Inflammatory macrophage (primary cell): ENCODE measurements at places on chromosomes 1 and 21.

DNA sequence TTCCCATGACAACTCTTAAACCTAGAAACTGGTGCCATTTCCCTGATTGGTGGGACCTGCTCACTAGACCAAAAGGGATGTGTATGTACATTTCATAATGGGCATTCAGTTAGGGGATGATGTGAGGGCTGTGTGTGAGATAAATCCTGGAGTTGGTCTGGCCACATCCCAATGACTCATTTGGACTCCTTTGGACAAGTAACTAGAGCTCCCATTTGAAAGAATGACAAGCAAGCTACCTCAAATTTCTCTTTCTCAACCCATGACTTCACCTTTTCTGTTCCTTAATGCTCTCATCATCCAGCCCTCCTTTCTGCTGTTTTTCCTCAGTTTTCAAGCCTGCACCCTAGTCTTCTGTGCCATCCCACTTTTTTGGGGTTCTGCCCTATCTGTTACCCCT is 27.9 kb downstream of the EBNA1BP2 start:
- DNase-seq = no peak

DNA sequence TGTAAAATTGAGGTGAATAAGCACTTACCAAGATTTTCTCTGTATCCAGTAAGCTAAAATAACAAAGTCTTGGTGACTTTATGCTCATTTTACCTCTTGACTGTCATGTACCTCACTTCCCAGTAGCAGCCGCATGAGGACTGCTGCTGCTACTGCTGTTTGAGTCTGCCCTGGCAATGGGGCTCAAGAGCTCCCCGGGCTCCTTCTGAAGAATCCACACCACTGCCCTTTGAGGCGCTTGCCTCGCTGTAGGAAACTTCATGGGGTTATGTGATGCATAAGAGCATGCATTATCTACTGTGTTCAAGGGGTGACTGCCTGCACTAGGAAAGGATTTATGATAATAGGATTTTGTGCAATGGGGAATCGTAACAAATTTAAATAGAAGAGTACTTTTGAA is 113.5 kb downstream of the NTNG1 start:
- DNase-seq = no peak

DNA sequence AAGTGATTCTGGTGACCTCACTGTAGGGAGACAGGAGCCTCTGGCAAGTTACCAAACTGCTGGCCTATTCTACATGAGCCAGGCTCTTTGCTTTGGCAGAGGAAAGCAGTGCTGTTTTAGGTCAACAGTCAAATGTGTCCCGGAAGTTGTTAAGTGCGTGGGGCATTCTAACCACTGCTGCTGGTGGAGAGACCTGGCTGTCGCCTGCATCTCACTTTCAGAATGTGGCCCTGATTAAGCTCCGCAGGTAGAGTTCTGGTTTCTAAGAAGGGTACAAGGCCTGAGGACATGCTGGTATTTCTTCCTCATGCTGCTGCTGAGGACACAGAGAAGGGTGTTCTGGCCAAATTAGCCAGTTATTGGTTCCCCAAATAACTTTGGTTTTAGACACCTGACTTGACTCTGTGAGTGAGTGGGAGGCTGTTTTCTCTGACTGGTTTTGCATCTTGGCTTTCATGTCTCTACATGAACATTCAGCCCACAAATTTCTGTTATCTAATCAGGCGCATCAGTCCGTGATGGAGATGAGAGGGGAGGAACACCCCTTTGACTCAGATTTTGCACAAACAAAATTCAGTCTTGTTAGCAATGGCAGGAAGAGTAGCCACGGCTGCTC is 120.8 kb downstream of the LMO4 start:
- no peak for DNase-seq

DNA sequence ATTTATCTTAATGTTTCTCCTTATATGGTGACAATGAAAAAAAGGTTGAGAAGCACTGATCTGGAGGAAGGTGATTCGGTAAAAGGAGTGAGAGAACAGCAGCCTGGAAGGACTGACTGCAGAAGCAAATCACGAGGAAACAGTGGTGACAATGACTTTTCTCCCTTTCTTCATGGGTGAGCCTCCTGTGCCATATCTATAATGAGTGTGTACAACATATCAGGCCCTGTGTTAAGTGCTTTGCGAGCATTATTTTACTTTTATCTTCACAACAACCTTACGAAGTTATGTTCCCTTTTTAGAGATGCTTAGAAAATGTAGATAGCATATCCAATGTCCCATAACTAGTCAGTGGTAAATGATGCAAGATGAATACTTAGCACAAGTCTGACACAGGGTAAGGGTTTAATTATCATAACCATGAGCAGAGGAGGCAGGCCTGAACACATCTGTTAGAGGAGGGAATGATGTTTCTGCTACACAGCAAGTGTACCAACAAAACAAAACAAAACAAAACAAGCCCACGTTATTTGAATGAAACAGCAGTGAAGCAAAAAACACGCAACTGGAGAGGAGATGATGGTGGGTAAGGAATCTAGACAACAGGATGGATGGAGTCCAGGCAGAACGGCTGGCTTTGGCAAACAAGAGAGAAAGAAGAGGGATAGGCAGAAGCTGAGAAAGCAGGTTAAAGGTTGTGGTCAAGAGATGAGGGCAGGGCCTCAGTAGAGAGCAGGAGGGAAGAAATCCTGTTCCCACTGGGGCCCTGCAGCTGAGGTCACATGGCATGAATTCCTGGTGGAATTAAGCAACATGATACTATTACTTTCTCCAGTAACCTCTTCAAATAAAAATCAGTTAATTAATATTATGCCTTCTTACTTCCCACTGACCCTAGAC is 29.6 kb downstream of the GNG12 start:
- no peak for DNase-seq

DNA sequence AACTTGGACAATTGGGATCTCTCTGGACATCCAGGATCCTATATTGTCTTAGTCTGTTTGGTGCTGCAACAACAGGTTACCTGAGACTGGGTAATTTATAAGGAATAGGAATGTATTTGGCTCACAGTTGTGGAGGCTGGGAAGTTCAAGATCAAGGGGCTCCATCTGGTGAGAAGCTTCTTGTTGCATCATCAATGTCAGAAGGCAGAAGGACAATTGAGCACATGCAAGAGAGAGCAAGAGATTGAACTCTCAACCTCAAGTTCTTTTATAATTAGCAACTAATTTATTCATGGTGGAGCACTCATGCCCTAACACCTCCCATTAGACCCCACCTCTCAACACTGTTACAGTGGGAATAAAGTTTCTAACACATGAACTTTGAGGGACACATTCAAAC is 124.7 kb upstream of the ETV3 start:
- no peak for DNase-seq

GRCh38 chr1:178092878-178093493 is 918 bp upstream of the RASAL2 start:
- DNase-seq = no peak

- DNase-seq = no peak
Measured at GRCh38 chr21:31599013-31599412, 60.5 kb upstream of the SOD1 start.

- no peak for DNase-seq
Measured at GRCh38 chr1:95957748-95958147, 723.7 kb downstream of the RWDD3 start.

DNA sequence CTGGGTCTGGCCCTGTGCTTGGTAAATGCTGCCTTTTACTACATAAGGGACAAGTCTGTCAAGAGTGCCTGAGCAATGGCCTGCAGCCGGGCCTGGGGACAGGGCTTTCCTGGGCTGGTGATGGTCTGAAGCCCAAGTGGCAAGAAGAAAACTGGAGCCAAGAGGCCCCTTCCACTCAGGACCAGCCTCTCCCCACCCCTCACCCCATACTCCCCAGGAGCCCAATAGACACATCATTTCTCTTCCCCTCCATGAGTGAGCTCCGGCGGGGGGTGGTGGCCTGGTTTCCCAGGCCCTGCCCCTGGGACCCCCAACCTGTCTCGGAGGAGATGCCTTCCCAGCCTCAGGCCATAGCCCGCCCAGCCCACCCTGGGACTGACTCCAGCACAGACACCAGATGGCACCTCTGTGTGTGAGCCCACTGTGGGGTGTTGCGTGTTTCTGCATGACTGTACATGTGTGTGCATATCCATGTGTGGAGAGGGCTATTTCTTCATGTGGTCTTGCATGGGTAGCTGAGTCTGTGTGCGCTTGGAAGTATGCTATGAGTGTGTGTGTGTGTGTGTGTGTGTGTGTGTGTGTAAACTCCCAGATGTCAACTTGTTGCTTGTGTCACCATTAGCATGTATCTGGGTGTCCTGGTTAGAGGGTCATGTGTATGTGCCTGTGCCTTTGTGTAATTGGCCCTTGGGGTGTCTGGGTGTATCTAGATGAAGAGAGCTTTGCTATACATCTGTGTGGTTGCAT is 14.3 kb upstream of the LRP8 start:
- no peak for DNase-seq

DNA sequence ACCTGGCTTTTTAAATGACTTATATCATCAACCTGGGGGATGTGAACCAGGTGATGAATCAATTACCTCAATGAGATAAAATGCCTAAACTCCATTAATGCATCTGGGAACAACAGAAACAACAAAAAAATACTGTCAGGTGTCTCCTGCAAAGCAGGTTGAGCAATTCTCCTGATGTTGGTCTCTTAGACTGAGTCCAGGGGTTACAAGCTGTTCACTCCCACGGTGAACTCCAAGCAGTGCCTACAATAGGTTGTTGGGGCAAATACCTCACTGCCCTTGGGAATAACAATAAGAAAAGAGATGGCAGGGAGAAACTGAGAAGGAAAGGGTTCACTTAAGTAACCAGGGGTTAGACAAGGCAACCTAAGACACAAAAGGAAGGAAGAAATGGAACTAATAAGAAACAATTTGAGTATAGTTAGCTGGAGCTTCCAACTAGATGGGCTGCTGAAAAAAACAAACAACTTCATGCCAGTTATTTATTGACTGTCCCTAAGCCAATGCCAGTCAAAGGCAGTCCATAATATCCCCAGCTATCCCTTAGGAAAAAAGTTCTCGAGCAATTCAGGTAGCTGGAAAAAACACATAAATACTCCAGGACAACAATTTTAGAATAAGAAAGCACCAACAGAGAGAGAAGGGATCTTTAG is 97.6 kb upstream of the MAGI3 start:
- DNase-seq = no peak

- no peak for DNase-seq
Measured at GRCh38 chr1:209249280-209249670, 334.2 kb upstream of the CAMK1G start.

GRCh38 chr1:92495392-92496063 is 8.8 kb upstream of the GFI1 start:
- no peak for DNase-seq

GRCh38 chr21:39518847-39519210 is 67.1 kb downstream of the SH3BGR start:
- DNase-seq = no peak

DNA sequence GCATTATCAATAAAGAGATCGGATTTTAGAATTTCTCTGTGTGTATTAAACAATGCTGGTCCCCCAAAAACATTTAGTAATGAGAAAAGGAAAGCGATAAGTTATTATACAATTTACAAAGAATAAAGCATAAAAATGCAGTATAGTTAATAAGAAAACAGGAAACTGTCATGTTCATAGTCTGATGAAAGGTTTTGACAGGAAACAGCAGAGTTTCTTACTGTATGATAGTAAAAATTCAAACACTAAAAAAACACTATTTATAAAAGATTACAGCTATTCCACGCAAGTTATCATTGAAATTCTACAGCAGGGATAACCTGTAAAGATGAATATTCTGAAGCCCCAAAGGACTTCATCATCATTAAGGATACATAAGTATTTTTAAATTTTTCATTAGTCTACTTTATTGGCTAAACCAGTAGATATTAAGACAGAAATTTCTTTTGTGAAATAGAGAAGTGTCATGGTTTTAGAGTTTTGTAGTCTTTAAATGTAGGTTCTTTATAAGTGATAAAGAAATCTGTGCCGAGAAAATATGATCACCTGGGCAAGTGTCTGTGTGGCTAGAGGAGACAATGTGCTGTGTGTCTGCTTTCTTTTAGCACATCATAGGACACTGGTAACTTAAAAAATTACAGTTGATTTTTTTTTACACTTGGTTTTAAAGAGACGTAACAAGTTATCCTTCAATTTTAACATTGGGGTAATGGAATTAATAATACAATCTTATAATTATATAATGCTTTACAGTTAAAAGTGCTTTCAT is 49.7 kb upstream of the GFI1 start:
- DNase-seq = no peak

- no peak for DNase-seq
Measured at GRCh38 chr1:47918257-47918867, 78.8 kb downstream of the TRABD2B start.

GRCh38 chr21:43613755-43614638 is 45.3 kb downstream of the HSF2BP start:
- no peak for DNase-seq

DNA sequence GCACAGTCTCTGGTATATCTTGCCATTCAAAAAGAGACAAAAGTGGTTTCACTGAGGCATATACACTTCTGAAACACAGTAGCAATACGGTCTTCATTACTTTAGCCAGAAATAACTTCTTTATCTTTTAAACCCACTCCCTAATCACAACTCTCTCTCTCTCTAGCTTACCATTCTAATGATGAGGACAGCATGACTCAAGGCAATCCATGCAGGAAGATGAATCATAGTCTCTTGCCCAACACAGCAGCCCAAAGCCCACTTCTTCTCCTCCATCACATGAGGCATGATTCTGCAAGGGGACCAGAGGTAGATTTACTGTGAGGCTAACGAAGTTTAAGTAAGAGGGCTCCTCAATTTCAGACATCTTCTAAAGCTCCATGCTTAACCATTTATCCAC is 285.0 kb upstream of the NR5A2 start:
- peak; percentile 88 for DNase-seq

- no peak for DNase-seq
Measured at GRCh38 chr1:54239035-54239383, 39.0 kb downstream of the MRPL37 start.

DNA sequence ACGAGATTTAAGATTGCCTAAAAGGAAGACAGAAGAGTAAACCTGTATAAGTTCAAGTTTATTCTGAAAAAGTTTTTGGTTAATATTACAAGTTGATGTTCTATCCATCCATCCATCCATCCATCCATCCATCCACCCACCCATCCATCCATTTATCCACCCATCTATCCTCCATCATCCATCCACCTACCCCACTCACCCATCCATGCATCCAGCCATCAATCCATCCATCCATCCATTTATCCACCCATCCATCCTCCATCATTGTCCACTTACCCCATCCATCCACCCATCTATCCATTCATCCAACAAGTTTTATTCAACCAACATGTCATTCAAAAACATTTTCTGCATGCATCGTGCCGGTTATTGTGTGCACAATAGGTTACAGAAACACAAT is 89.3 kb downstream of the ZBTB18 start:
- DNase-seq = no peak

DNA sequence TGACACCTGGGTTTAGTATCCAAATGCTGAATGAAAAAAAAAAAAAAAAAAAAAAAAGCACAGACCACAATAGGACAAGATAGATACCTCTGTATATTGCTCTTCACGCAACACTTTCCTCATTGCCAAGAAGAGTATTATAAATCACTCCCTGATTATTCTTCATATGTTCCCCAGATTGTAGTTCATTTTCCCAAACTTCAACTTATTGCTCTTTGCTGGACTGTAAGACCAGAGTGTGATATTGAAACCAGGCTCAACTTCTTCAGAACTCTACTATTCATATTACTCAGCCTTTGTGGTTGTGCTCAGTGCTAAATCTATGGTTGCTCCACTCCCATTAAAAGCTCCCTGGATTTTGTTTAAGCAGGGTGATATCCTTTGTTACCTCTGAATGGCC is 180.4 kb downstream of the NTMT2 start:
- no peak for DNase-seq

GRCh38 chr1:115186711-115187265 is 97.5 kb upstream of the TSPAN2 start:
- no peak for DNase-seq

- DNase-seq = no peak
Measured at GRCh38 chr1:121522061-121522759, 337.4 kb downstream of the SRGAP2C start.
